ENCODE measurements at places on chromosomes 2 and 18.

DNA sequence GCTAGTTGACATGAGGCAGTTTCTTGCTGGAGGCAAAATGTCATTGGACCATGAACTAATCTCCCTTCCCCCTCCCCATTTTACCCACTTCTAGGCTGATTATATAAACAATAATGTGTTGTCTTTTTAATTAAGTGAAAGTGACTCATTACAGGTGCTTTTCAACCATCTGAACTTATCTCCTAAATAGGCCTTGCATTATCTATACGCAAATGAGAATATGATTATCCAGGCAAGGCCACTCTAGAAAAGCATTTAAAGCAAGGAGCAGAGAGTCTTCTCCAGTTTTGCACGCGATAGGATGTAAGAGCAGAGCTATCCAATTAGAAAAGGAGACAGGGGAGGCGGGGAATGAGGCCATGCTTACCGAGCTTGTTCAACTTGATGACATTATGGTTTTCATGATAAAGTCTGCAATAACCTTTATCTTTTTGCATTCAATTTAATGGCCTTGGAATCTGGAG is 286.1 kb upstream of the SIX3 start:
- DNase-seq = no peak

GRCh38 chr2:3179208-3179607 is 198.4 kb downstream of the EIPR1 start:
- DNase-seq = no peak

DNA sequence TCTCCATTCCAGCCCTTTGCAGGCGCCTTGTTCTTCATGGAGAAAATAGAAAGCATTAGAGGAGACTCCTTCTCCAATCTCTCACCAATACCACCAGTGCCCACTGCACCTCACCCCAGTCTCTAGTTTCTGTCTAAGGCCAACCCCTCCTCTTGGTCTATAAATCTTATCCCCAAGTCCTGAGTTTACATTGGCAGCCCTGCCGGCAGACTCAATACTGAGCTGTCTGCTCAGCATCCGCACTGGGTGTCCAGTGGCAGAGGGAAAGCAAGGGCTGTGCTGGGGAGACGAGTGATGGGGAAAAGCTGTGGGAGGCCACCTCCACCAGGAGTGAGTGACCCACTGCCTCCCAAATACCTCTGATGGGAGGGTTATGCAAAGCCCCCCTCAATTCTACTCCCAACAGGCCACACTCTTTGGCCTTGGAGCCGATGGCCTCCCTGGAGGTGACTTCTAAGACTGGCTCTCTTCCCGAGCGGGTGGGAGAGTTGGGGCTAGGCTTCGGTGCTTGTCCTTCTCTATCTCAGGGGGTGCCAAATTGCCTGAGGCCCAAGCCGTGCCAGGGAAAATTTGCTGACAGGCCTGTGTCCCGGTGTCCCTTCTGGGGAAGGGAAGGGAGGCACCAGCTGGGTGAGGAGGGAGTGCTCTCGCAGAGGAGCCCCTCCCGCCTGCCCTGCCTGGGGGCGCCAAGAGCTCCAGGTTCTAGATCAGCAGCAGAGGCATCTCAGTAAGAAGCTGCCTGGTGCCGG is 165.2 kb upstream of the MSH6 start:
- no peak for DNase-seq

DNA sequence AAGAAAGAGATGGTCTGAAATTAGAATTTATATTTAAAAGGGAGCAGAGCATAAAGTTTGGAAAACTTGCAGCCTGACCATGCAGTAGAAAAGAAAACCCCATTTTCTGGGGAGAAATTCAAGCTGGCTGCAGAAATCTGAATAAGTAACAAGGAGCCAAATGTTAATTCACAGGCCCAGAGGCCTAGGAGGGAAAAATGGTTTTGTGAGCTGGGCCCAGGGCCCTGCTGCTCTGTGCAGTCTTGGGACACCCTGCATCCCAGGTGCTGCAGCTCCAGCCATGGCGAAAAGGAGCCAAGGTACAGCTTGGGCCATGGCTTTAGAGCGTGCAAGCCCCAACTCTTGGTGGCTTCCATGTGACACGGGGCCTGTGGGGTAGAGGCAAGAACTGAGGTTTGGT is 41.3 kb downstream of the CFAP36 start:
- no peak for DNase-seq

- no peak for DNase-seq
Observed at GRCh38 chr2:136305517-136306192, 187.7 kb upstream of the CXCR4 start.

DNA sequence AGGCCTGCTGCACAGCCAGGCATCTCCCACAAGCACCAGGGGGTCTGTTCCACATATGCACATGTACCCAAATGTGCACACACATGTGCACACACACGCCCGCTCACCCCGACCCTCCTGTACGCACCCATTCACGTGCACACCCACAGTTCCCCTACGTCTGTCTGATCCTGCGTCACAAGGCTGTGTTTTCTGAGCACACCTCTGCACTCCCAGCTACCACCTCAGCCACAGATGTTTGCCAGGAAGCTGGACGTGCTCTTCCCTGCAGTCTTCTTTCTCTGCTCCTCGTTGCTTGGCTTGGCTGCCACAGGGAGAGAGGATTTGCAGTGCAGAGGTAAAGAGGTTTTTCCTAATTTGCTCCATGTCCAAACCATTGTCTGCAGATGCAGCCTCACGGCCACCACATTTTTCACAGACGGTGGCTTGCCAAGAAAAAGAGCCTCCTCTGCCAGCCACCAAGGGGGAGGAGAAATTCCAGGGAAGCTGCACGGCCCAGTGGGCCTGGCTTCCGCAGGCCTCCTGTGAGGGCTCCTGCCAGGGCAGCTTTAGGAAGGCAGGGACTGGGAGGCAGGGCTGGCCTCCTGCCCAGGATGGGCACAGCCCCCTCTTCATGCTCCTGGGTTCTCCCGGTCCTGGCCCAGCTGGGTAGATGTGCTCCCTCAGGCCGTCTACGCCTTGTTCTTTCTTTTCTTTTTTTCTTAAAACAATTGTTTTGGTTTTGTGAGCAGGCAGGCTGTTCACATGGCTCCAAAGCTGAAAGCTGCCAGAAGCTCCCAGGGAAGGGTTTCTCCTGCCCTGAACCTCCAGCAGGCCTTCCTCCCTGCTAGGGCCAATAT is 29.3 kb upstream of the HS6ST1 start:
- DNase-seq = peak; percentile 56

DNA sequence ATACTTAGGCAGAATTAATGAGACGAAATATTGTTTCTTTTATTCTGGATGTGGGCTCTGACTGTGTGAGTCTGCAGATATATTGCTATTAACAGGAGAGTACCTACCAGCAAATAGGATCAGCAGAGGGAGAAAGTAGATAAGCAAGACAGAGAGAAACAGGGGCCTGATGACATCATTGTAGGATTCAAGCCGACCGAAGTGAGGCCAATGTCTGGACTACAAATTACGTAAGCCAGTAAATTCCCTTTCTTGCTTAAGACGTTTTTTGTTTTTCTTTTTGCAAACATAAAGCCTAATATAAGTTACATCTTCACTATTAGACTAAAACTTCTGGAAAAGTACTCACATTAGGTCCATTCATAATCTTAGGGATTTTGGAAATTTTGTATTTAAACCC is 21.4 kb upstream of the PTPRM start:
- peak; percentile 31 for DNase-seq

DNA sequence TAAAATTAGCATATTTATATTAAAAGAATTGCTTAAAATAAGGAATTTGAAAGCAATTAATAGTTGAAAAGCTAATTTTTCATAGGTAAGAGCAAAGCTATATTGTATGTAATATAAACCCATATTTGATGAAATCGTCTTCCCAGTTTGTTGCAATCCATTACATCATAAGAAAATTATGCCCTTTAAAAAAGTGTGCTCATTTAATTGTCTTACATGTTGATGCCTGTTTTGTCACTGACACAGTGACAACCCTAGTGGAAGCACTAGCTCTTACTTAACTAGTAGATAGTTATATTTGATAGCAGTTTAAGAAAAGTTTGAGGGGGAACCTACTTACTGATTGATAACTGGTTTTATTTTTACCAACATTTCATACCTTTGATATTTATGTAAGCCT is 30.0 kb upstream of the IL18RAP start:
- DNase-seq = no peak

DNA sequence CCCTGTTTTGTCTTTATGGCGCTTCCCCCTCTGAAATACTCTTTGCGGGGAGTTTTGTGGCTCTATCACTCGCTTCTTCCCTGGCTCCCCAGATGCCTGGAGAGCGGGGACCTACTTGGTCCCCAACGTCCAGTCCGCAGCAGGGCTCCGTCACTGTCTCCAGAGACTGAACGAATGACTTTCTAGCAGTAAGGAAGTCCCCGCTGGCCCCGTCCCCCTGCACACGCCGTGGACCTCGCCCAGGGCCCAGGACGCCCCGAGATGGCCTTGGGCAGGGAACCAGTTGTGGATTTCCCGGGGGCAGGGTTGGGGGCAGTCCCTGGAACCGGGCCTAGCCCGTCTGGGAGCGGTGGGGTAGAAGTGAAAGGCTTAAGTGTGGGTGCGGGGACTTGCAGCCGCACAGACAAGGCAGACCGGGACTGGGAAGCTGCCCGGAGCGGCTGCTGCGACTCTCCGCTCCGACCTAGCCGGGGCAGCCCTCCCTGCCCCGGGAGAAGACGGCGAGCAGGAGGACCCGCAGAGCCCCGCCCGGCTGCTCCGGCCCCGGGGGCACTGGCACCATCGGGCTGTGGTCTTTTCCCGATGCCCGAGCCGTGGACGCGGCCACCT is 821 bp upstream of the EPHA4 start:
- peak; percentile 60 for DNase-seq

- DNase-seq = peak; percentile 49
Observed at GRCh38 chr2:169928463-169928864, 101.2 kb downstream of the UBR3 start.

DNA sequence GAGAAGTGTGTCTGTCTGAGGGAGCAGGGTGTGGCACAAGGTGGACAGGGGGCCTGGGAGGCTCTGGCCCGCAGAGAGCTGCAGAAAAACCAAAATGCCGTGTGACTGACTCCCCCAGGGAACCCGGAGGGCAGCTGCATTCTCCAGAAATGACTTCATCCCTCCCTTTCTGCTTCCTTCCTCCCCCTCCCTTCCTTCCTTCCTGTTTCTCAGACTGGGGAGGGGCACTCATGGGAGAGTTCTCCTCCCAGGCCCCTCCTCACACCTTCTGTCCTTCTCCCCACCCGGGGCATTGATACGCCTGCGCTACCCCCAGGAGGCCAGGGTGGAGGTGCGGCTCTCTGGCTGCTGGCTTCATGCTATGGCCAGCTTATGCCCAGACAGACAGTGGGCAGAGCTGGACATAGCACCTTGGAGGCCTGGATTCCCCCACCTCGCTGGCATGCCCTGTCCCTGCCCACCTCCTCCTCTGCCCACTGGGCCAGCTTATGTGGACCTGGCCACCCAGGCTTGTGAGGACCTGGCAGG is 8.2 kb upstream of the GPR17 start:
- peak; percentile 96 for DNase-seq

- DNase-seq = no peak
Observed at GRCh38 chr2:200242570-200242969, 63.9 kb upstream of the SPATS2L start.

DNA sequence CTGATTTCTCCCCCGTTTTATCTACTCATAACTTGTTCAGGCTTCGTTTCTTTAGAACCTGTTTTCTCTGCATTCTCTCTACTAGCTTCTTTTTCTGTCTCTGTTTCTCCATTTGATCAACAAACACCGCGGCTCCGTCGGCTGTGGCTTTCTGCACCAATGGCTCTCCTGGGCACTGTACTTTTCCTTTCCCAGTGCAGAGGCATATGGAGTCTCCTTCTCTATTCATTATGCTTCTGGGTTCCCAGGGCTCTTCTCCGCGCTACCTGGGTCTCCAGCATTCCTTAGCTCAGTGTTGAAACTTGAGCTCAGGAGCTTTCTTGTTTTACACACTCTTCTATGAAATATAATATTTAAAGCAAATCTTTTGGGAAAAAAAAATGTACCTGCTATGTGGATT is 196.6 kb upstream of the SOX11 start:
- DNase-seq = no peak
